ENCODE measurements at places on chromosomes 5 and 9.

DNA sequence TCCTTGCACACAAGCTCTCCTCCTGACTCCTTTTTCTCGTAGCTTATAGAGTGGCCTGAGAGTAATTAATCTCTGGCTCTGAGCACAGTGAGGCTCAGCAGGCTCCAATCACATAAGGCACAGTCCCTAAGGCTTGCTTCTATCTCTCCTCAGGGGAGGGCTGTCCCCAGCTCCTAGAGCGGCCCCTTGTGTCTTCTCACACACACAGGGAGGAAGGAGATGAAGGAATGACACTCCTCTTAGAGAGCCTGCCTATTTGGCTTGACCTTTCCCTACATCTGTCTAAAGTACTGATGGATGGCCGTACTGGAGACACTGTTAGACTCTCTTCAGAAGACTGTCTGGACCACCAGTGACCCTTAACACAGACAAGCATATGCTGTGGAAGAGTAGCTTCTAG lies 12.9 kb downstream of the TAS2R1 start:
- no peak for DNase-seq

DNA sequence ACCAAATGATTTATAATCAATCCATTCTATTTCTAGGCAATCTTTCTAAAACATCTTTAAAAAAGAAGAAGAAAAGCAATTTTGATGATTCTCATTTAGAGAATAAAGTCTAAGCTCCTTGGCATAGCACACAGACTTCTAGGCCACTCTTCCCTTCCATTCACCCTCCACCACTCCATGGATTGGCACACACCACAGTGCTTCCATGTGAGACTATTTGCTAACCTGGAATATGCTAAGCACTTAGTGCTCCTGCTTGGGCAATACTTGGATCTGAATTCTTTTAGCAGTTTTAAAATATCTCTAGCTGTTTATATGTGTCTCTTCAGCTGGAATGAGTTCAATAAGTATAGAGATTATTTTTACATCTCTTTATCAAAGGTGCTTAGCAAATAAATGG lies 177.6 kb upstream of the FBXL7 start:
- no peak for DNase-seq

GRCh38 chr9:74284581-74285450 lies 212.3 kb upstream of the RORB start:
- no peak for DNase-seq

DNA sequence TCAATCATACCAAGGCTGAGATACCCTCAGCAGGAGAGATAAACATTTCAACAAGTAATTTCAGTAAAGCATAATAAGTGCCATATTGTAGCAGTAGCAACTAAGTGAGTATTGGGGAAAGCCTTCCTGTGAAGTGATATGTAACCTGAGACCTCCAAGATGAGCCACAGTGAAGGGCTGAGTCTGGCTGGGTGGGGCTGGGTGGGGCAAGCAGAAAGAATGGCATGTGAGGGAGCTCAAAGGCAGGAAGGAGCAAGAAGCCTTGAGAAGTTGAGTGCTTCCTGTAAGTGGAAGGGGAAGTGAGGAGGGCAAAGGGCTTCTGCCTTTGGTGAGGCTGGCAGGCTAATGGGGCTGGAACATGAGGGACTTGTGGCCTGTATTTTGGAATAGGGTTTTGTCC lies 19.7 kb upstream of the ASTN2 start:
- no peak for DNase-seq

- no peak for DNase-seq
These were observed 455.2 kb downstream of the ISL1 start for GRCh38 chr5:51838459-51838858.

DNA sequence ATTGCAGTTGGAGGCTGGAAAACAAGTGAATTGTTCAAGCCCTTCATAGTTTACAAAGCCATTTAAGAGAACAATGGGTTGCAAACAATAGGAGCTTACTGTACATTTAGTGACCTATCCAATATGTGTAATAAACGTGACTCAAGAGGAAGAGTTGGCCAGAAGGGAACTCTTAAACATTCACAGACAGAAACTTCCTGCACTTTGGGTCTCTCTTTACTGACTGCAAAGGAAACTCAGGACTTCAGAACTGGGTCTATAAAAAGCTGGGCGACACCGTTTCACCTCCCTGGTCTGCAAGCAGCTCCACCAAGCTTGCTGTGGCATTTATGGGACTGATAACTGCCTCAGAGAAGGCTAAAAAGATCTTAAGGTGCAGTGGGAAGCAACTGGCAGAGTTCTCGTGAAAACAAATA lies 48.7 kb upstream of the SPATA31D4 start:
- DNase-seq: no peak

DNA sequence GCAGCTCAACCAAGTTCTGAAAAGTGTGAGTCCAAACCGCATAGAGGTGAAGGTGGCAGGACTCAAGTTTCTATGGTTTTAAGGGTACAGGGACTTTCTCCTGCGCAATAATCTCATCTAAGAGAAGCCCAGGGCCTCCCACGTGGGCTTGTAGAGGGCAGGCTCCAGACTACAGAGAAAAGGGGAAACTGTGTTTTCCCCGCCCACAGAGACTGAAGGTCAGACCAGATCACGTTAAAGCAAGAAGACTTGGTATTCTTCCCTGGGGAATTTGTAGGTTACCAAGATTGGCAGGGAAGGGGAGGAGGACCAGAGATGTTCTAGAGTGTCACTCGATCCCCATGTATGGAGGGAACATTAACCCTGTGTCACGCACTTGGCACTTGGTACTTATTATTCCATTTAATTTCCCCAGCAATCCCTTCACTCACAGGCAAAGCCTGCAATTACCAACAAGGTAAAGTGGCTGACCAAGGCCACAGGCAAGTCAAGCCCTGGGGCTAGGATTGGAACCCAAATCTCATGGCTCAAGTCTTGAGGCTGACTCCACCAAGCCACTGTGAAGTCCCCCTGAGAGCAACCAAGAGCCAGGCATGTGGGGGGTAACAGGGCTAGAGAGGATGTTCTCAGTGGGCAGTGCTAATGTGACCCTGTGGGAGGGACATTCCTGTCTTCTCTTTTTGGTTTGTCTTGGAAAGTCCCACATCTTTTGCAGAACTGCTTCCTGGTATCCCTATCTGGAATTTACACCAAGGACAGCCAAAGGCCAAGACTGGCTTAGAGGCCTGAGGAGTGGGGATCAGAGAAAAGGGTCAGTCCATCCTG lies 18.3 kb upstream of the NEK6 start:
- no peak for DNase-seq

- no peak for DNase-seq
These were observed 43.8 kb upstream of the DAB2IP start for GRCh38 chr9:121607434-121608167.

GRCh38 chr9:1617419-1617818 lies 397.7 kb upstream of the SMARCA2 start:
- no peak for DNase-seq

GRCh38 chr5:28265877-28266276 lies 1227.5 kb upstream of the CDH9 start:
- DNase-seq: no peak

GRCh38 chr5:125835293-125836172 lies 587.7 kb upstream of the GRAMD2B start:
- no peak for DNase-seq

GRCh38 chr5:103755974-103756373 lies 193.4 kb upstream of the NUDT12 start:
- DNase-seq: no peak

GRCh38 chr5:80711938-80712337 lies 57.2 kb upstream of the DHFR start:
- DNase-seq: no peak

GRCh38 chr5:98690002-98690401 lies 83.5 kb upstream of the RGMB start:
- no peak for DNase-seq

DNA sequence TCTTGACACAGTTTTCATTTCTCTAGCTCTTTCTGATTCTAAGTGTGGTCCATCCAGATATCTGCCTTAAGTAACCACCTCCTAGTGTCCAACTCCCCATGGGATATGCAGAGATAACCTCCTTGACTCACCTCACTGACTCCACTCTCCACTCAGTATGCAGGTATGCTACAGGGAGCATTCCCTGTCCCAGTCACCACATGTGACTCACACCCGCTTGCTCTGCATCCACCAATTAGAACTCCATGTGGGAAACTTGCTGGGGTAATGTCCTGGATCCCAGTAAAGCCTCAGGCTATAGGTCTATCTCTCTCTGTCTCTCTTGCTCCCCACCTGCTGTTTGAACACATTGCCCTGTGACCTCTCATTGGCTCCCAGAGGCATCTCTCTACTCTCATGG lies 563.9 kb downstream of the HTR1A start:
- no peak for DNase-seq

DNA sequence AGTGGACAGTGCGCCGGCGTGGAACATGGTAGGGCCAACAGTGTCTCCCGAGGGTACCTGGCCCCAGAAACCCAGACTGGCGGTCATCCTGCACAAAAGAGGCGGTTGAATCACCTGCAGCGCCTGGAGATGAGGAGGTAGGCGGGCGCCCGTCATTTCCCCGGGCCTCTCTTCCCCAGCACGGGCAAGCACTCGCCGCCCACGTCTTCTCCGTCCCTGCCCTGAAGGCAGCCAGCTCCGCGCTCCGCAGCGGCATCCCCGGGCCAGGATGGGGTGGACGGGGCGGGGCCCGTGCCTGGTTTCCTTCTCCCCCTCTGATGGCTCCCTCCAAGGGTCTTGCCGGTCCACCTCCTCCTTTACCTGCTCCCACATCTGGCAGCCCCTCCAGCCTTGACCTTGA lies 27.1 kb upstream of the N4BP3 start:
- DNase-seq: no peak

DNA sequence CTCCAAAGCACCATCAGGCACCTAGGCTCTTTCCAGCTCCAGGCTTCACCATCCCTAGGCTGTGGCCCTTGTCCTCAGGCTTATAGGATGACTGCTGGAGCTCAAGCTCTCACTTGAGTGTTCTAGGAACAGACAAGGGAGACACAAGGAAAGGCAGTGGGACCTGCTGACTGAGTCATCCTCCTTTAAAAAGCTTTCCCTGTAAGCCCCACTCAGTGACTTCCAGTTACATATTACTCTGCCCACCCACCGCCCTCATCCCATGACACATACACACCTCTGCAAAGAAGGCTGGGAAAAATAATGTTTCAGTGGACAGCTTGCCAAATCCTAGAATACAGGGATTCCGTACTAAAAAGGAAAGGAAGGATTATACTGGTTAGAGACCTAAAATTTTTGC lies 154.2 kb upstream of the ZNF366 start:
- no peak for DNase-seq
